ENCODE measurements at places on chromosomes 7 and 10. TPM values are rescaled to one million over a fixed set of nuclear protein-coding genes. Genes with fewer than 3 reads are reported as not detected.

- peak; percentile 38 for DNase-seq
These were observed 18.0 kb upstream of the MTURN start for GRCh38 chr7:30116771-30117170.

DNA sequence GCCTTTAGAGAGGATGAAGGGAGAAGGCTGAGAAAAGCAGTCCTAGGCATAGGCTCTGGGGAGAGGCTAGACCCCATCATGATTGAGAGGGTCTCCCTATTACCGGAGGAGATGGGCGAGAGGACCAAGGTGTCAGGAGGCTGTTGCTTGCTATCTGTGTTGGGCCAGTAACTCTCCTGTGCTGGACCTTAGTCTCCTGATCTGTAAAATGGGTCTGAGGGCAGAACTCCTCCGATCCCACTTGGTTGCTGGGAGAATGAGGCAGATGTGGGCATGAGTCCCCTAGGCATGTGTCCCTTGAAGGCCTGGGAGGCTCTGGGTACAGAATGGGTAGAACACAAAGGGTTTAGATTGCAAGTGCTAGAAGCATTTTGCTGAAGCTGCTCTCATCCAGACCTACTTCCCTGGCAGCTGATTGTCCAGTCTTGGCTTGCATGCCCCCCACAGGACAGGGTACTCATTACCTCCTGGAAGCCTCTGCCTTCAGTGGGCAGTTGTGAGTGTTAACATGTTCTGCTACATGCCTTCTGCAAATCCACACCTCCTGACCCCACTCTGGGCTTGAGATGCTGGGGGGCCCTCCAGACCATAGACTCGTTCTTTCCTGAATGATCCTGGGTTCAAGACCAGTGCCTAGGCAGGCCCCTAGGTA lies 4.4 kb downstream of the ZMIZ1 start:
- no peak for DNase-seq

DNA sequence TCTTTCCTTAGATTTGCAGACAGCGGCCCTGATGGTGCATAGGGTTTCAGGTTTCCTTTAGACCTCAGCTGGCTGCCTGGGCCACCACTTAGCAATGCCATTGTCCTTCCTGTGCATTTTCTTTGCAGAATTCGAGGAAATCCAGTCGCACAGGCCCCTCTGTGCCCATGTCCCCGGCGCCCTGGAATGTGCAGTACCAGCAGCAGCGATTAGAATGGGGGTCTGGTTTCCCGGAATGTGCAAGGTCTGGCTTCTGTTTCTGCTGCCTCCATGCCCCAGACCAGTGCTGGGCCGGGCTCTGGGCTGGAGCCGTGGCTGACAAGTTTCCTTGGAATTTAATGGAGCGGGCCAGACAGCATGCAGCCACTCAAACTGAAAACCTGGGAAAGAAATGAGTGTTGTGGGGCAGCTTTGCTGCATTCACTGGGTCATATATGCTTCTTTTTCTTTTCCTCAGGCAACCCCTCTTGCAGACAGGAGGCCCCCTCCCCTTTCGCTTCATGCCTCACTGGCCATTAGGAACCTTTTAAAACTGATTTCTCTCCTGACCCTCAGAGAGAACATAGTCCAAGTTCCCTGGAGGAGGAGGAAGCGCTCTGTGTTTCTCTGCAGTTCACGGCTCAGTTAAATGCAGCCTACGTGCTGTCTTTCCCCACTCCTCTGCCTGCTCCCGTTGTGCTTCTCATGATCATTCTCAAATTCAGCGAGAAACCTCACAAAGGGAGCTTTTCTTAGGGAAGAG lies 14.4 kb downstream of the HTRA1 start:
- DNase-seq: no peak

GRCh38 chr10:48336978-48337599 lies 30.6 kb downstream of the MAPK8 start:
- DNase-seq: no peak

DNA sequence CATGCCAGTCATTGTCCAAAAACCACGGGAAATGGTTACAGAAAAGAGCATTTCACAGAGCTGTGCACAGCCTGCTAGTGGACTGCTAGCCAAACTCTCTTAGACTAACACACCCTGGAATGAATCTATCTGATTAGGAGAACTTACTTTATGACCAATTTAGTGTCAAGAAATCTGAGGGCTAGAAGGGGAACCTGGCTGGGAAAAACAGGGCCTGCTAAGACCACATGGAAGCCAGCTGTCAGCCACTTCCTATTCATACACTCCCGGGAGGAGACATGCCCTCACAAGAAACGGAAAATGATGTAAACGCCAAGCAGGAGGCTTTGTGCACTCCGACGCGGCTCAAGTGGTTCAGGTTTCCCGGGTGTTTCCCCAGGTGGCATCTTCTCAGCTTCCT lies 54.8 kb downstream of the MPP7 start:
- DNase-seq: peak; percentile 40

DNA sequence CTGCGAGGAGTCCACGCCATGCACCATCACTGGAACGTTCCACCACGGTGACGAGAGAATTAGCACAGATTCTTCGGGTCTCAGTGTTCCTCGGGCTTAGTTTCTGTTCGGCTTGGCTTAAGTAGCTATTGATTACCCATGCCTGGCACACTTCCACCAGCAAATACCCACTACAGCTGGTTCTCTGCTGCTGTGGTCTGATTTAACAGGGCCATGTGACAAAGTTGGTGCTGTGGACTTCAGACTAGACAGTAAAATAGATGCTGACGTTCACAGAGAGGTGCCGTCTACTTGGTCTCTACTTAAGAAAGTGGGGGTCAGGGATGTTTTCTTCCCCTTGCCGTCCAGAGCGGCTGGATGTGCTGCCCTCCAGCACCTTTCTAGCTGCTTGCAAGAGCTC lies 11.6 kb downstream of the GNA12 start:
- no peak for DNase-seq

GRCh38 chr10:16819026-16819425 lies 1.8 kb upstream of the RSU1 start:
- no peak for DNase-seq

- no peak for DNase-seq
These were observed 693.1 kb downstream of the PARD3 start for GRCh38 chr10:34121781-34122622.

GRCh38 chr7:50353201-50353600 lies 48.7 kb downstream of the IKZF1 start:
- no peak for DNase-seq

GRCh38 chr7:112433289-112433688 lies 17.0 kb upstream of the IFRD1 start:
- DNase-seq: no peak

Gene CCL24
- not detected for total RNA-seq

Gene HGF
- total RNA-seq: 0.11 TPM

Gene FAM171A1
- 41.5 TPM for total RNA-seq

Gene DENND2A
- 8.9 TPM for total RNA-seq
